ENCODE measurements at places on chromosomes 5 and 9.

GRCh38 chr5:88702332-88702731 lies 180.7 kb downstream of the MEF2C start:
- DNase-seq = no peak

DNA sequence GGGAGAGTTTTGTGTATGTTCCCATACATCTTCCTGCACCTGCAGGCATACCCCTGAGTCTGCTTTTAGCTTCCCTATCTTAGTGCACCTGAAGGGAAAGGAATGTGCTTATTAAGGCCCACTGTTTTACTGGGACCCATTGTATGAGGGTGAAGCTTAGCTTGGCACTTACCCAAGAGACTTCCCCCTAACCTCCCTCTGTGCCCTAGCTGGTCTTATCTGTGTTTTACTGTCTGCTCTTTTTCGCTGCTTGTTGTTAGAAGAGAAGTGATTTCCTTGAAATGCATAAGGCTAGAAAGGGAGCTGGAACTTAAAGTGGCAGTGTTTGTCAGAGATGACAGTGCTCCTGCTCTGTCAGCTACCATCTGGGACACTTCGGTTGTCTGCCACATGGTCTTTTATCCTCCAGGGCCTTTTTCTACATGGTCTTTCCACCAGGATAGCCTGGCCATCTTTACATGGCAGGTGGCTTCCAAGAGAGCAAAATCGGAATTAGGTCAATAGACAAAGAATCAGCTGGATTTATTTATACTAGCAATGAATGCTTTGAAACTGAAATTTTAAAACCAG lies 122.5 kb upstream of the SLC44A1 start:
- DNase-seq = no peak

GRCh38 chr5:11869203-11869602 lies 35.0 kb downstream of the CTNND2 start:
- no peak for DNase-seq

- DNase-seq = no peak
Observed at GRCh38 chr5:161697001-161697400, 11.5 kb downstream of the GABRA6 start.

DNA sequence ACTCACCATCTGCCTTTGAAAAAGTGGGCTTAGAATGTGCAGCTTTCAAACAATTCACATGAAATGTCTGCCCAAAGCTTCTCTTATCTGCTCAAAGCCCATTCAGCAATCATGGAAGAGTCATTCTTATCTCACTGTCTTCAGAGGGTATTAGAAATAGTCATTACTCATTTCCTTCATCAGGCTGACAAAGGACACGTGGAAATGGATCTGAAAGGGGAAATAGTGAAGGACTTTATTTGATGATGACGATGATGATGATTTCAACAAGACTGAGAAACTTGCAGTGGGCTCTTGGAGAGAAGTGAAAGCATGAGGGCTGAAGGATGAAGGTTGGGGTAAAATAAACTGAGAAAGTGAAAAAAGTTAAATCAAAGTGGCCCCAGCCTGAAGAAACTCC lies 194.3 kb downstream of the SMARCA2 start:
- DNase-seq = no peak

DNA sequence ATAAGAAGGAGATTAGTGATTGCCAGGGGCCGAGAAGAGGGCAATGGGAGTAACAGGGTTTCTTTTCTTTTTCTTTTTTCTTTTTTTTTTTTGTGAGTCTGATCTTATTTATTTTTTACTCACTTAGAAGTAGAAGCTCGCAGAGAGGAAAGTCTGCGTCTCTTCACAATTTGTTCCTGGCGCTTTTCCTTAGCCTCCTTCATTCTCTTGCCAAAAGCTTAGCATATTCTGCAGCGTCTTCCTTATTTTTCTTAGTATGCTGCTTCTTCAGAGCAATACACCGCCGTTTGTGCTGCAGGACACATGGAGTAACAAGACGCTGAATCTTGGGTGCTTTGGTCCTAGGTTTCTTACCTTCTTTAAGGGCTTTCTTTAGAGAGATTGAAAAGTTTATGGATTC lies 30.3 kb upstream of the DENND4C start:
- no peak for DNase-seq

GRCh38 chr5:154723740-154724505 lies 31.3 kb upstream of the LARP1 start:
- no peak for DNase-seq

Measured in CD4-positive, alpha-beta T cell treated with Interleukin-12 subunit alpha and Interleukin-12 subunit beta, for 1 hour (primary cell).